Nephron progenitor cell (in vitro differentiated cells): ENCODE measurements at places on chromosomes 6 and 20.

- DNase-seq: peak; percentile 83
These were observed at the start of gene TOX2 for GRCh38 chr20:43914311-43915210. TOX2 (plus strand) TSS chr20:43914852; CDS start chr20:43914892, 40 bp downstream.

DNA sequence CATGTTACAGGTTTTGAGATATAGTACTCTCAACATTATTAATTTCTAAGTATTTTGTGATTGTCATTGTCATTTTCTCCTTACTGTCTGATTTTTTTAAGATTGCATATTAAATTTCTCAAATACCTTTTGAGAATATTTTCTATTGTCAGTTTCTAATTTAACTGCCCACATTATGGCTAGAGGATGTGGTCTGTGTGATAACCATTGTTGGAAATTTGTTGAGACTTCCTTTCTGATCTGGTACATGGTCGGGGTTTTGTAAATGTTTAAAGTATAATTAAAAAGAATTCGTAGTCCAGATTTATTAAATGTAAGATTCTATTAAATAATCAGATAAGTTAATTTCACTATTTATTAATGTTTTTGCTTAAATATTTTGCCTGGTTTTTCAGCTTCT is 60.1 kb downstream of the SLX4IP start:
- no peak for DNase-seq

DNA sequence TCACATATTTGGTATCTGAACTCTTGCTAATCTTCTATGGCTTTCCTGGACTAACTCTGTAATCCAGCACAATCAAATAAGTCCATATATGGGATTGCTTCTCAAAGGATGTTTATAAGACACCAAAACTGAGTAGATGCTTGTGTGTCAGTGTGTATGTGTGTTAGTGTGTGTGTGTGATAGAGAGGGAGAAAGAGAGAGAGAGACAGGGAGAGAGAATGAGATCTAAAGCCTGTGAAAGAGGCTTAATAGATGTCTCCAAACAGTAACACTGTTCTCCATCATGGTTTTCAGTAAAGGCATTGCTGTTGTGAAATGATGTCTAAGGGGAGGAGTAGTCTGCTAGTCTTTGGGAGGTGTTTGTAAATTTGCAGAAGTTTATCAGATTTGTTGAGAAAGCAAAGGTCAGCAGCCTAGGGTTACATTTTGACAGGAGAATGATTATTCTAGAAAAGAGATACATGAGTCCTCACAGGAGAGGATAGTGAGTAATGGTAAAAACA is 73.9 kb upstream of the MLIP start:
- DNase-seq: no peak

- no peak for DNase-seq
These were observed 384.4 kb upstream of the IRAK1BP1 start for GRCh38 chr6:78482801-78483552.
